ENCODE measurements at places on chromosomes 6 and 20.

DNA sequence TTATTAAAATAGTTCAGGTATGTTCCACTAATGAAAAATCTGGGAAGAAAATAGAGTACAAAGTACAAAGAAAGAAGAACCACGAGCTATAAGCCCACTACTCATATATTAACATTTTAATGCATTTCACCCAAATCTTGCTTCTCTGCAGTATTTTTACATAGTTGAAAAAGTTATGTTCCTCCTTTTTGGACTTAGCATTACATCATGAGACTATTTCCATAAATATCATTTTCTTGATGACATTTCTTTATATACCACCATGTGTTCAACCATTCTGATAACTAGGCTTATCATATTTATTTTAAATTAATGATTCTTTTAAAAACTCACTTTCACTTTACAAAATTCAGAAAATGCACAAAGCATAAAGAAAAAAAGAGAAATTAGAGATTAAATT, 3.0 kb downstream of the IPCEF1 start:
- DNase-seq = no peak

DNA sequence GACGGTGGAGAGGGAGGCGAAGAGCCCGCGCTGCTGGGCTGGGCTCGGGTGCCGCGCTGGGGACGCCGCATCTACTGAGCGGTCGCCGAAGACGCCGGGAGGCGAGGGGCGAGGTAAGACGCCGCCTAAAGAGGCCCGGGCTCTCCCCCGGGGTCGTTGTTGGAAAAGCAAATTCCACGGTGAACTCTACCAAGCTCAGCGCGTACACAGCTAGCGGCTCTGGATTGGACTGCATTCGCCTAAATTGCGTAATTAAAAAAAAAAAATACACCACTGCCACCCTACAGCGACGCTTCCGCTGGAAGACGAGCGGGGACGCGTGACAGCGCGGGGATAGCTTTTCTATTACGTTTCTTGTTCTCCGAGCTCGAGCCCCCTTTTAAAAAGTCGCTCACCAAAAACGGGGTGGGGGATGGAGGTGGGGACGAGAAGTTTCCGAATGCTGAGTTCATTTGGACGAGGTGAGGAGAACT, 92.0 kb upstream of the PRDM1 start:
- peak; percentile 89 for DNase-seq

- DNase-seq = no peak
These were observed 49.9 kb upstream of the ADGRF1 start for GRCh38 chr6:47091886-47092668.

DNA sequence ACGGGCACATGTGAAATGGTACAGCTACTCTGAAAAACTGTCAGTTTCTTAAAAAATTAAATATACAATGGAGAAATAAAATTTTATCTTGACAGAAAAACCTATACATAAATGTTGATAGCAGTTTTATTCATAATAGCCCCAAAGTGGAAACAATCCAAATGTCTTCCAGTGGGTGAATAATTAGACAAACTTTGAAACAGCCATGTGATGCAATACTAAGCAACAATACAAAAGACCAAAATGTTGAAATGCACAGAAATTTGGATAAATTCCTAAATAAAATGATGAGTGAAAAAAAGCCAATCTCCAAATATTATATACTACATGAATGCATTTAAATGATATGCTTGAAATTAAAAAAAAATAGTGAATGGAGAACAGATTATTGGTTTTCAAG, 523.1 kb downstream of the HTR1B start:
- DNase-seq = no peak

DNA sequence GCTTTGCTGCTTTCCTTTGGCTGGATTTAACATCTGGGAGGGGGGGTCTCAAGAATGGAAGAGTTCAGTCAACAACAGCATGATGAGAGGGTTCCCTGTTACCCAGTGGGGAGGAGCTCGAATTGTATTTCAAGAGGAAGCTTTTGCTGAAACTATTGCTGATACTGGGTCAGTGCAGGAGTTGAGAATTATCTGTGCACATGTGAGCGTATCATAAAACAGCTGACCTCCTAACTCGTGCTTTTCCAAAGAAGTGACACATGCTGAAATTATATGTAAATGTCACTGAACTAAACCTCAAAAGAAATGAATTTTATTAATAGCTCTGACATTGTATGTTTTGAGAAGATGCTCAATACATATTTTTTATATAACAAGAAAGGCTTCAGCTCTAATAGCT, 96.3 kb downstream of the PHF3 start:
- no peak for DNase-seq

DNA sequence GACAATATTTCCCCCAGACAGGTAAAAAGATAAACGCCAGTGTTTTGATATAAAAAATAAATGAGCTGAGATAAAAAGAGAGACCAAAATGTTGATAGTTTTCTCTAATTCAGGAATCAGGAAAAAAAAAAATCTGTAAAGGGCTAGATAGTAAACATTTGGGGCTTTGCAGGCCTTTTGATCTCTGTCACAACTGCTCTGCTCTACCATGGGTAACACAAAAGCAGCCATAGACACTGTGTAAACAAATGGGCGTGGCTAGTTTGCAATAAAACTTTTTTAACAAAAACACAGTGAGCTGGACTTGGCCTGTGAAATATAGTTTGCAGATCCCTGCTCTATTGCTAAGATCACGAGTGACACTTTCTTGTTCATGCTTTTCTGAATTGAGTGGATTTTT, 219.1 kb upstream of the STXBP5 start:
- DNase-seq = no peak
